ENCODE measurements at places on chromosomes 3 and 15.

DNA sequence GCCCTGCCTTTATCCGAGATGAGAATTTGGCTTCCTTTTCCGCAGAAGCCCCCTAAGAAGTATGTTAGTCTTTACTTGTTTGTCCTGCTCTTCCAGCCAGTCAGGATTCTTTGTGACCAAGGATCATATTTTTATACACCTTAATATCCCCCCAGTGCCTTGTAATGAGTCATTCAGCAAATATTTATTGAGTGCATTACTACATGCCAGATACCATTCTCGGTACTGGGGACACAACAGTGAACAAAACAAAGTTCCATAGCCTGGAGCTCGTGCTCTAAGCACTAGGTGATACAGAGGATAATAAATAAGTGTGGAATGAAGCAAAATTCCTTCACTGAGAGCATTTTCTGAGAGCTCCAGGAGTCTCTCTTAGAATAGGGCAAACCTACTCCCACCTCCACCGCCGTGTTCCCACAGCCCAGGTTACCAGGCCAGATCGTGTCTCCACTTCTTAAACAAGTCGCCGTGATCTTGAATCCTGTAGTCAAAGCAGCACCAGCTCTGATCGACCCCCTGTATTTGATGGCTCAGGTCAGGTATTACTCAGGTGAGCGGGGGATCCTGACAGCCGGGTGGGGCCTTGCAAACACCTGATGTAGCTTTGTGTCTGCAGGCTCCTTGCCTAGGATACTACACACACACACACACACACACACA, 18.5 kb downstream of the TTC21A start:
- no peak for DNase-seq

DNA sequence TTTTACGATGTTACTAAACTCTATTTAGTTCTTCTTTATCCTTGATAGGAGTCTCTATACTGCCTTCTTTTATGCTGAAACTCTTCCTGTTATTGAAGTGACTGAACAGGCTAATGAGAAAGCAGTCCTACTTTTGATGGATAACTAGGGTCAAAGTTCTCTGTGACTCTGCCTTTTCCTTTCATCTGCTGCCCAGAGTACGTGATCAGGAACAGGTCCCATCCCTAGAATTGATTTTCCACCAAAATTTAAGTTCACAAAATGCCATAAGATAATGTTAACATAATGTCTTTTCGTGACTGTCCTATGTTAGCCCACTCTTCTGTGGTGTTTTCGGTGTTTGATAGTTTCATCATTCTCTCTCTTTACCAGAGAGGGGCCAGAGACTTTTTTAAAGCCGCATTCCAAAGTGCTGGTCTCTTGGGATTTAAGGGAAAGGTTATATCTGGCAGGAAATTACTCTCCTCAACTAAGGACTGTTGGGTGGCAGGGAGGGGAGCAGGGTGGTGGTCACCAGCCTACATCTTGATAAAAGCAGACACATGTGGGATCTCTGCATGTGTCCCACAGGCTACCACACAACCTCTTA, 50.3 kb upstream of the PLXND1 start:
- DNase-seq = no peak

DNA sequence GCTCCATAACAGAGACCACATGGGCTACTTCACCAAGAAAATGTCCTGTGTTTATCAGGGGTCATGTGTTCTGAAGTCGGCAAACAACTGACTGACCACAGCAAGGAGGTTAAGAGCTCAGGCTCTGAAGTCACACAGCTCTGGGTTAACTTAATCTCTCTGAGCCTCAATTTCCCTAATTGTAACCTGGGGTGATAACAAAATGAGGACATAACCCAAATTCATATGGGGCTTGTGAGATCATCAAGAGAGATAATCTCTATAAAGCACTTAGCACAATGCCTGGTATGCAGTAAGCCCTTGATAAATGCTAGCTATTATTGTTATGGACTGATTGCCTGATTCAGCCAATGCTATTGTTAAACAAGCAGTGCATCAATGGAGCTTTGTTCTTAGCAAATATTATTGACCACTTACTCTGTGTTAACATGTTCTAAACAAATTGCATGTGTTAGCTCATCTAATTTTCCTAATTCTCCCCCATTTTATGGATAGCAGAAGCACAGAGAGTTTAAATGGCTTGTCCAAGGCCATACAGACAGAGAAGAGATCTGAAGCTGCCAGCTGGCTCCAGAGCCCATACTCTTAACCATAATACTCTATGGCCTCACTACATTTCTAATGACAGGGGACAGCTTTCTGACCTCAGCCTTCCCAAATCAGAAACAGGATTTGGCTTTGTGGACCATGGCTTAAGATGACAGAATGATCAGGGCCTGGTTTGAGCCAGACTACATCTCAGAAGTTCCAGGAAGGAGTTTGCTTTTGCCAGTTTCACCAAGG, 78.3 kb downstream of the SHQ1 start:
- DNase-seq = no peak

- no peak for DNase-seq
Observed at GRCh38 chr15:83858820-83859505, 205.0 kb downstream of the ADAMTSL3 start.

DNA sequence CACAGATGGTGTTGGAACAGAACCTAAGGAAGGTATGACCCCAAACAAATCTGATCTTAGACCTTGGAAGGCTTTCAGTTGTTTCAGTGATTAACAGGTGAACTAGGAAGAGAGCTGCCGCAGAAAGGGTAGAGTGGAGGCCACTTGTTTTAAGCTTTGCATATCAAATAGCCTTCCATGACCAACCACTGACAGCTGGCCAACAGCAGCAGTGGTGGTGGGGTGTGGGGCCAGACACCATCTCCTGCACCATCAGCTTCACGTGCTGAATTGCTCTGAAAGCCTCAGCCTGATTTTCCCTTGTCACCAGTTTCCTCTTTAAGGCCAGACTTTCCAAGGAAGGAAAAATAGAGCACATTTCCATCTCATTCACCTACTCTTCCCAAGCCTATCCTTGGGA, 16.6 kb upstream of the OSBPL11 start:
- DNase-seq = no peak

GRCh38 chr3:172530101-172530561, 6.9 kb upstream of the TNFSF10 start:
- no peak for DNase-seq

DNA sequence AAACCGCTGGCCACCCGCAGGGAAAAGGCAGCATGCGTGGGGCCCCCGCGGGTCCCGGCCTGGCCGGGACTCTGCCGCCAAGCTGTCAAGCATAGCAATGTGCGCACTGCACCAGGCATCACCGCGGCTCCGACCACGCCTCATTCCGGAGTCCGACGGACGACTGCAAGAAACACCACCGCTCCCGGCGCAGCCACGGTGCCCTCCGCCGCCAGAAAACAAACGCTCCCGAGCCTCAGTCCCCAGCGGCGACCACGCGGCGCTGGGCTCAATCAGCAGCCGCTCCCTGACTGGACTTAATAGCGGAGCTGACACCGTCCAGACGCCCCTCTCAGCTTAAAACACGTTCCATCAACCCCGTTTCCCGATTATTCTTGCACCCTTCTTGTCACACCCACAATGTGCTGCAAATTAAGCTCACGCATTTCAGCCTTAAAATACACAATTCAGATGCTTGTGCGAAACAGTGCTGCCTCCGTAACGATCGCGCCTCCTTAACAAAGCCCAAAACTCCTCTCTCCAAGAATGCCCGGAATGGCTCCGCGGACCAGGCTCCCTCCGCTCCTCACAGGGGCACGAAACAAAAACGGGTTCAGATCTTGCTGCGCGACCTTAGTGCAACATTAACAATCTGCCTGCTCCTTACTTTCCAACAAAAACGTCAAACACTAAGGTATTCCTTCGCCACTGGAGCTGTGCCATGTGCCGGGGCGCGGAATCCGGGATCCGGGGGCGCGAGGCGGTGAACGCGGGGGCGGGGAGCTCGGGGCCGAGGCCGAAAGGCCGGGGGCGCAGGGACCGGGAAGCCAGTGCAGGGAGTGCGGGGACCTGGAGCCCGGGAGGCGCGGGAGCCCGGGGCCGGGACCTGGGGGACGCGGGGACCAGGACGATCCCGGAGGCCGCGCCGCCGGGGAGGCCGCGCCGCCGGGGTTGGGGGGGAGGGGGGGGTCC, 655 bp downstream of the CYFIP1 start:
- no peak for DNase-seq

DNA sequence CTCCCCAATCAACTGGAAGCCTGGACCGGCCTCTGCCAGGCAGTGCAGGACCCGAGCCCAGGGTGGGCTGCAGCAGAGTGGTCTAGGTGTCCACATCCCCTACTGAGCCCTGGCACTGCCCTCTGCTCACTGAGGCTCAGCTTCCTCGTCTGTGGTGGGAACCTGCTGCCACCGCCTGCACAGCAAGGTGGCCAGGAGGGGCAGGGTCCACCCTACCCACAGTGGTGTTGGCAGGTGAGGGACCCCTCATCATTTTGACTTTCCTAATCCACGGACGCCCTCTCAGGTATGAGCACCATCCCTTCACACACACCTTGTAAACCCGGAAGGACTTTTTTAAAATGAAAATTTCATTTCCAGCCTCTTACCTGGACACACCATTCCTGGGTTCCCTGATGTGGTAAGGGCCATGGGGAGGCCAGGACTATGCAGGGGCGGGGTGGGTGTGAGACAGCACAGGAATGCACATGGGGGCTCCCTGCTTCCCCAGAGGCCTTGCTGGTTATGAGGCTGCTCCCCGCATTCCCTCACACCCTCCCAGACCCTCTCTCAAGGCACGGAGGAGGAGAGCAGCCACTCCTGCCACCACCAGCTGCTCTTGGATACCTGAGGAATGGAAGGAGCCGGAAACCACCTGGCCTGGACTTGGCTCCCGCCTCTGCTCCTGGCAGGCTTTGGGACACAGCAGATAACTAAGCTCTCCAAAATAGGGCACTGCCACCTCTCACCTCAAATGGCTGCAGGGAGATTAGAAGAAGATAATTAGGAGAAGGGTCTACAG, 185.9 kb upstream of the TPM1 start:
- no peak for DNase-seq

- no peak for DNase-seq
Observed at GRCh38 chr3:171317171-171317570, 143.0 kb downstream of the TNIK start.

DNA sequence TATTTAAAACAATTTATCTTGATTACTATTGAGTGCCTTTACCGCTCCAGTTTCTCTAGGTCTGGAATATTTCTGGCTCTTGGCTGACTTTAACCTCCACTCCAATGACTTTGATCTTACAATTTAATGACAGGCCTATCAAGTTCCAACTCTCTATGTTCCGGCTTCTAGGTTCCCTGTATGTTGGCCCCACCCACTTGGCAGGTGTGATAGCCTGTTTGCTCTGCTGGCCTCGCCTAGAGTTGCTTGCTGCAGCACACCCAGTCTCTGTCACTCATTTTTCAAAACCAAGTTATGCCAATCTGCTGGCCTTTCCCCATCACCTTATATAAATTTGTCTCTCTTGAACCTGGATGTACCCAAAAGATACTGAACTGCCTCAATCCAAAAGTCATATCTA, 428.0 kb downstream of the ROBO1 start:
- no peak for DNase-seq

DNA sequence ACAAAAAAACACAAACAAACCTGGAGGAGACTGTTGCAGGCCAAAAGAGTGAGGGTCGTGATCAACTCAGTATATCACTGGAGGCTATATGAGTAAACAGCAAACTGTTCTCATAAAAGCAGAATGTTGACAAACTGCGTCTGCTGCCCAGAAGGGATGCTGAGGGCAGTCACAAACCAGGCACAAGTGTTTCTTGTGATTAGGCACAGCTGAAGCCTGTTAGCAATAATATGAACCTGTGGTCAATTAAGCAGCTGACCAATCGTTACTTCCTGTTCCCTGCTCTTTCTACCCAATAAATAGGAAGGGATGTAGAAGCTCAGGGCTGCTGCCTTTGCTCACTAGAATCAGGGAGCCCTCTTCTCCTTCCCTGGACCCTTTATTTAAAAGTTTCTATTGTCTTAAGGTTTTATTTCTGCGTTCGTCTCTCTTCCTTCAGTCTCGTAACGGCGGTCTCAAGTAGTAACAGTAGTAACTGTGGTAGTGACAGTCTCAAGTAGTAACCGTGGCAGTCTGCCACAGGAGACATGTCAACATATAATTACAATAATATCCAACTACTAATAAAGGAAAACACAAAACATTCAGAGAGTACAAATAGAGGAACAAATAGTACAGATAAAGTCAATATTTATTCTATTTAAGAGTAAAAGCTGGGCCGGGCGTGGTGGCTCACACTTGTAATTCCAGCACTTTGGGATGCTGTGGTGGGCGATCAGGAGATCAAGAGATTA, 698.4 kb upstream of the CCDC54 start:
- no peak for DNase-seq

GRCh38 chr15:69161079-69161877, 843 bp downstream of the GLCE start:
- DNase-seq = peak; percentile 2

DNA sequence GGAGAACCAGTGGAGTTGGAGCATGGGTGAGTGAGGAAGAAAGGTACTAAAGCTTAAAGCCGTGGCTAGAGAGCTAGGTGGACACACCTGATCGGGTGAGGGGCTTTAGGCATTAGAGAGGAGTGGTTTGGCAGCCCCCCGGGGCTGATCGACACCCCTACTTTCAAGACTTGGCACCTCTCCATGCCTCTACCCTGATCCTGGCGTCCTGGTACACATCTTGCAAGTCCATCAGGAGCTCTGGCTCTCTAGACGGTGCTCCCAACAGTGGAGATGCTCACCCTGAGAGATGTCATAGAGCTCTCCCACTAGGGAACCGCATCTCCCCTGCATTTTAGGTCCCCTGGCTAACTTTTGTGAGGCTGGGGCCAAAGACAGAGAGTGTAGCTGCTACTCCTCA, 98.1 kb downstream of the XXYLT1 start:
- no peak for DNase-seq

GRCh38 chr3:145219355-145220235, 941.4 kb downstream of the PLOD2 start:
- no peak for DNase-seq

DNA sequence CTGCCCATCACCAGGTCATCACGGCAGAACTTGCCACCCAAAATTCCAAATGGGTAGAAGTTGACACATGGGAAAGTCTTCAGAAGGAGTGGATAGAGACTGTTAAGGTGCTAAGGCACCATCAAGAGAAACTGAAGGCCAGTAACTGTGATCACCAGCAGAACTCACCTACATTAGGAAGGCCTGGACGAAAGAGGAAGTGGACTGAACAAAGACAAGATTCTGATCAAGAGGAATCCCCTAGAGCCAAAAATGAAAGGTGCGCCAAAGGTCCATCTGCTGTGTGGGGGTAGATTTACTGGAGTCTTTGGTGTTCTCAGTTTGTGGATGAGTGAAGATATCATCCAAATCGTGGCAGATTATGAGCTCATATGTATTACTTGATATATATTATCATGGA, 46.3 kb upstream of the P3H2 start:
- no peak for DNase-seq

GRCh38 chr15:57045741-57046382, 127.4 kb downstream of the TCF12 start:
- no peak for DNase-seq

DNA sequence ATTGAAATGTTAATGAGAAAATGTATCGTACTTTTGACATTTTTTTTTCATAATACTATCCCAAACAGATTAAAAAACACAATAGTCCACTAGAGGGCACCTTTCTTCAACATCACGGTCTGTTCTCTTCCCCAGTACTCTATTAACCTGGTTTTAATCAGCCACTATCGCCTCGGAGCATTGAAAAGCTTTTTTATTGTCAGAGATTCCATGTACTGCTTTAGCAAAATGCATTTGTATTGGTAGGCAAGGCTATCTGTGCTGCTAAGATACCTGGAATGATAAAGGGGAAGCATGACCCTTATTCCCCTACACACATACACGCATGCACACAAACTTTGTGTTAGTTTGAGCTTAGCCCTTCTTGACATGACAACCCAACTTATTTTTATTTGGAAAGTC, 160.1 kb upstream of the IL12A start:
- no peak for DNase-seq

All from activated CD8-positive, alpha-beta memory T cell treated with anti-CD3 and anti-CD28 coated beads for 1 hour (primary cell).